CD4-positive, alpha-beta memory T cell (primary cell): ENCODE measurements at places on chromosomes 5 and 9.

GRCh38 chr5:167871091-167871490, 420.4 kb upstream of the WWC1 start:
- no peak for DNase-seq

GRCh38 chr9:131678499-131679111, 61.3 kb downstream of the RAPGEF1 start:
- peak; percentile 94 for DNase-seq

- no peak for DNase-seq
These were observed 43.6 kb downstream of the GAS1 start for GRCh38 chr9:86903734-86904085.

DNA sequence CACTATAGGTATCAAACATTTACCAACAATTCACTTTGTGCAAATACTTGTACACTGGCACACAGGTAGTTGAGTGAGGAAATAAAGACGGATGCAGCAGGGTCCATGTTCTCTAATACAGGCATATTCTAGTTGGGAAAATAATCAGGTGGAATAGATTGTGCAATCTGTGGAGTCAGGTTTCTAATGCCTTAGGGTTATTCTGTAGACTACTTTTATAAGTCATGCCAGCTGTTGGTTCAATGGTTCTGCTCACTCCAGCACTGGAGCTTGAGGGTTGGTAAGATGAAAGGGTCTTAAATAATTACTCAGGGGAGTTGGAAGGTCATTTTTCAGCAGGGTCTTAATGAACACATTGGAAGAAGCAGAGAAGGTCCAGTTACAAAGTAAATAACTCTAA, 690.3 kb upstream of the DMAC1 start:
- DNase-seq, result no peak

DNA sequence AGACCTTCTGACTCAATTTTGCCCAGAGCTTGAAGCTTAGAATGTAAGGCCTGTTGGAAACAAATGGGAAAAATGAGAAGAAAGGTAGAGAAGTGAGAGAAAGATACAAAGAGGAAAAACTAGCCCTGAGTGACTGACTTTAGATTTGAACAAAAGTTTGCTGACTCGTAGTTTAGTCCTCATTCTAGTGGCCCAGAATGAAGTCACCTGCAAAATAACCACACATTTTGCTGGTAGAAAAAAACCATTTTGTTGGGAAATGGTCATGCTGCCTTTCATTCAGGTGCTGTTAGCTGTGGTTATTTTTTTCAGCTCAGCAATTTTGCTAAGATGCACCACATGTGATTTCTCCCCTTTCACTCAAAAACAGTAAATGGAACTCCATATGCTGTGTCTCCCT, 98.9 kb downstream of the MRPS27 start:
- no peak for DNase-seq

DNA sequence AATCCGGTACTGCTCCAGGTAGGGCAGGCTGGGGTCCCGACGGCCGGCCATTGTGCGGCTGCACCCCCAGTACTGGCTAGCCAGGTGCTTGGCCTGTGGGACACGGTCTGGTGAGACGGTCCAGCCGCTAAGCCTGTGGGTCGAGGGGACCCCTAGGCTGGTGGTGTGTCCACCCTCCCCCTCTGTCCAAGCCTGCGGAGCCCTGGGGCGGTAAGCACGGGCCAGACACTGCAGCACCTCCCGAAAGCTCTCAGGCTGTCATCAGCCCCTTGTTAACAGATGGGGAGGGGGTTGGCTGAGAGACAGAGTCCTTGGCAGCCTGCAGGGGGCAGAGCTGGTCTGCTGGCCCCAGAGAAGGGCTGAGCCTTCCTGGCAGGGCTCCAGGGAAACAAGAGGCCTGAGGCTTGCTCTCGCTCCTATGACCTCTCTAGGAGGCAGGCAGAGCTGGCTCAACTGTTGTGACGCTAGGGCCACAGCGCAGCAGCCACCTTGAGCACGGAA, 11.8 kb upstream of the MRNIP start:
- DNase-seq, result no peak

GRCh38 chr9:124878518-124878917, 16.6 kb downstream of the ARPC5L start:
- DNase-seq, result no peak

GRCh38 chr9:114925039-114925438, 5.4 kb downstream of the TNFSF8 start:
- DNase-seq, result no peak

DNA sequence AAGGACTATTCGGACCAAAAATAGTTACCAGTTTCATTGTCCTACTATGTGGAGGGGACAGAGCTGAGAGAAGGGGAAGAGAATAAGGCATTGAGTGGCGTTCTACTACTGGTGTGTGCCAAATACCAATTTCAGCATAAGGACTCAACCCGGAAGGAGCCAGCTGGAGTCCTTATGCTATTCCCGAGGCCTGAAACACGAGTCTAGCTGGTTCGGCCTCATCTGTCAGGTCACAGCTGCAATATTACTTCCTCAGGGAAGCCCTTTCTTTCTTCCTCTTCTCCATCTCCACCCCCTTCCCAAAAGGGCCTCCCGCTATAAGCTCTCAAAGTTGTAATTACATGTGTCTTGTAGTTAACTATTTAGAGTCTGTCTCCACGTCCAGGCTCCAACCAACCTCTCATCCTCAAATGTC, 20.5 kb upstream of the FER start:
- DNase-seq, result no peak

GRCh38 chr9:71120501-71121247, 747 bp downstream of the TRPM3 start:
- DNase-seq, result no peak

- DNase-seq, result no peak
These were observed 55.3 kb downstream of the ZNF366 start for GRCh38 chr5:72451741-72452505.

DNA sequence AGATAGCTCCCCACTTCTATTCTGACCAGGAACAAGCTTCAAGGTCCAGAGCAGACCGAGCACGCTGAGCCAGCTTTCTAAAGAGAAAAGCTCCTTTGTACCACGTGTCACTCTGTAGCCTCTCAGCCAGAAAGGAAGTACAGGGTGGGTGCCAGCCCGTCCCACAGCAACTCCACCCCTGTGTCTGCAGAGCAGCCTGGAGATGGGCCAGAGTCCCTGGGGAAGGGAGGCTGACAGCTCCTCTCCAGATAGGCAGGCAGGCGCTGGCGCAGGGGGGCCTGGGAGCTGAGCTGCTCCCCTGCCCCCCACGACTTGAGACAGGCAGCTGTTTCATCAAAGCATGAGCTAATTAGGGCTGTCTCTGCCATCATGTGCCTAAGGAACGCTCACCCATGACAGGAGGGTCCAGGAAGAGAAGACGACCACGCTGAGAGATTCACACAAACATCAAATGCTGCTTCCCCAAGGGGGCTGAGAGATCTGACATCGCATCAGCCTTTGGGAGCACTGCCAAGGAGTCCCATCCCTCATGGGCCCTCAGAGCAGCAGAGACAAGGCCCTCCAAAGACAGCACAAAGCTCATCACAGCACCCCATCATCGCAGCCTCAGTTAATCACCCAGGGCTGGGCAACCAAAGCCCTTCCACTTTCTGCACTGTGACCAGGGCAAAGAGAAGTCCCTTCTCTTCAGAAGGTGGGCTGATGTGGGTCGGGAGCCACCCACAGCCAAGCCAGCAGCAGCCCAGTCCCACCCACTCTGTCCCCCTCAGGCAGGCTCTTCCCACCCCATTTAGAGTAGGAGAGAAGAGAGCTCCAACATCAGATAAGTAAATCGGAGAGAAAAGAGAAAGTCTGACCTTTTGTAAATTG, 78.5 kb upstream of the LRRTM2 start:
- peak; percentile 8 for DNase-seq

DNA sequence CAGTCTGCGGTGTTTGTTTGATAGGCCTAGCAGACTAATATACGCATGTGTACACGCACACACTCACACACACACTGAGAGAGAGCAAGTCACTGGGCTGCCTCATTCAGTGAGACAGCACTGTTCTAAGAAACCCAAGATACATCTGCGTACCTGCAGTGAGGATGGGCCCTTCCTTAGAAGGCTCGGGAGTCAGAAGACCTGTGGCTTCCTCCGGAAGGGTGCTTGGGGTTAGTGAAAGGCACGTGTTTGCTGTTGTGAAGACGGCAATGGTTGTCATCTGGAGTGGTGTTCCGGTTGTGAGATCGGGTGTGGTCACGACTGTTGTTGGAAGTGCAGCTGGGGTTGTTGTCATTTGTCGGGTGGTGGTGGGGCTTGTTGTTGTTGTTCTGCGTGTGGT, 11.7 kb downstream of the TIMD4 start:
- peak; percentile 49 for DNase-seq

DNA sequence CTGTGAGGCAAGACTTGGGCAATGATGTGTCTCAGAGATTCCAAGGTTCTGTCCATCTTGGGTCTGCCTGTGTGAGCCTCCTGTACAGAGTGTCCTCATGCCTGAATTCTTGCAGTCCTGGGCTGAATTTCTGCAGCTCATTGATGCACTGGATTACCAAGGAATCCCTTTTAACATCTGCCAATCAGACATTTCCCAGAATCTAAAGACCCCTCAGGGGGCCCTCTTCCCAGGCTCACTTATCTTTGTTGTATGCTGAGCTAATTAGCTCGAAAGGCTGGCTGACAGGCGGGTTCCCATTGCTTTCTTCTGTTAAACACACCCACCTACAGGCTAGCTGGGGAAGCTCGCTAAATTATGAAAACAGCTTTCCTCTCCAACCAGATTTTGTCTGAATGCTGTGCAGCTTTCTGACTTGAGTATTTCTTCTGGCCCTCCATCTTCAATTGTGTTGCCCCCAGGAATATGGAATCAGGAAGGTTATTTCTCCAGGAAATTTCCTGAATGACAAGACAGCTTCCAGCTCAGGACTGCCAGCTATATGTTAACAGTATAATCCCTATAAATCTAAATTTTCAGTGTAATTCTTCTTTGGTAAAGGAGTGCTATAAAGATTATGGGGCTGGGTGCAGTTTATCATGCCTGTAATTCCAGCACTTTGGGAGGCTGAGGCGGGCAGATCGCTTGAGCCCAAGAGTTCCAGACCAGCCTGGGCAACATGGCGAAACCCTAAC, at the start of gene LIX1:
Gene LIX1 (minus strand): TSS at position 91 of the 734 bp plus-strand sequence. CDS start 35 bp downstream, at position 56.
- peak; percentile 21 for DNase-seq

DNA sequence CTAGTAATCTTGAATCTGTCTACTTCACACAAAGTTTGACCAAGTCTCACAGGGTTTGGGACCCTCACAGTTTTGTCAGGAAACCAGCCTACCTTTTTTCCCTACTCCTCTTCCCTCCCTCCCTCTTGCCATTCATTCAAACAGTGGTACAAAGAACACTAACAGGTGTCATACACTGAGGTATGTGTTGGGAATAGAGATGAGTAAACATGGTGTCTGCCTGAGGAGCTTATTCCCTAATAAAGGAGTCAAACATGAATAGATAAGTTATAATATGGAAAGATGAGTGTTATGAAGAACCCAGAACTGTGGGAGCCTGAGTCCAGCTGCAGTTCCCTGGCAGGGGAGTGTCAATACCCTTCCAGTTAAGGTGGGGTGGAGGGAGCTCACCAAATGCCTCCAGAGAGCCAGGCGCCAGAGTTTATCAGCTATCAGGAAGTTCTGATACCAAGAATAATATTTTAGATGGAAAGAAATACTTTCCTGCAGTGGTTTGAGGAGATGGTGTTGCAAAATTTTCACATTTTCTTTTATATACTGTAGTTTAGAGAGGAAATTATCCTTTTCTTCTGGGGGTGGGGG, 183.4 kb upstream of the NR3C1 start:
- no peak for DNase-seq

- peak; percentile 72 for DNase-seq
These were observed 33.5 kb upstream of the CRB2 start for GRCh38 chr9:123322273-123323195.

DNA sequence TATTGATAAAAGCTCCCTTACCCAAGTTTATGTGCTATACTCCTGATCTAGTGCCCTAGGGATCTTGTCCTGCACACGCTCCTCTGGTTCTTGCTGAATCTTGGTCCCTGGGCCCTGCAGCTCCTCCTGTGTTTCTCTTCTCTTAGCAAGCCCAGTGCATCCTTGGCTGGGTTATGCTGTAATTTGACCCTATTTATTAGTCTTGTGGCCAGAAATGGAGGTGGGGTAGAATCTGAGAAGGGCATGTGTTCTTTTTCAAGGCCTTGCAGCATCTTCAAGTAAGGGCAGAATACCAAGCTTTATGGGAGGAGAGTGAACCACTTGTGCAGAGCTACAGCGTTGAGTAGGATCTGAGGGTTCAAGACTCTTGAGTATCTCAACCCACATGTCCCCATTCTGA, 366.8 kb downstream of the FAM170A start:
- no peak for DNase-seq

DNA sequence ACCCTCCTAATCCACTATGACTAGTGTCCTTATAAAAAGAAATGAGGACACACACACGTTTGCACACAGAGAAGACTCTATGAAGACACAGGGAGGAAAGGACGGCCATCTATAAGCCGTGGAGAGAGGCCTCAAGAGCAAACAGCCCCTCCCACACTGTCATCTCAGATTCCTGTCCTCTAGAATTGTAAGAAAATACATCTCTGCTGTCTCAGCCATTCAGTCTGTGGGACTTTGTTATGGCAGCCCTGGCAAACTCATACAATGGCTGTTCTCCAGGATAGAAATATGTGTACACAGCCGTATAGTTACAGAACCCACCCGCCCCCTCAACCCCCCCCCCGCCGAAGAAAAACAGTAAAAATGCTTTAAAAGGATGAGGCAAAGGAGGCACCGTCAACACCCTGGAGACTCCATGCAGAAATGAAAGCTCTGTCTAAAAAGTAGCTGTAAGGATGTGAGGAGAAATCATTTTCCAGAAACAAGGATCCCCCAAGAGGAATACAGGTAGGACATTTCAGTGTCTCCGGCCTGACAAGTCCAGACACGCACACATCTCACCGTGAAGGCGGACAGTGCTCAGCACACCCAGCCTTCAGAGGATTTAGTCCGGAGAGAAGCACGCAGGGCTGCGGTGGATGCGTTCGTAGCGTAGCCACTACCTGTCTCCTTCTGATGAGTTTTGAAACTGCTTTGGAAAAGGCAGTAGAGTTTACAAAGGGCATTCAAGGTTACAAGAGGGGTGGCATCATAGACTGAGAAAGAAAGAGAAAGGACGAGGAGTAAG, 110.8 kb upstream of the ERCC6L2 start:
- no peak for DNase-seq

GRCh38 chr5:54754878-54755277, 230.5 kb downstream of the ESM1 start:
- DNase-seq, result no peak

DNA sequence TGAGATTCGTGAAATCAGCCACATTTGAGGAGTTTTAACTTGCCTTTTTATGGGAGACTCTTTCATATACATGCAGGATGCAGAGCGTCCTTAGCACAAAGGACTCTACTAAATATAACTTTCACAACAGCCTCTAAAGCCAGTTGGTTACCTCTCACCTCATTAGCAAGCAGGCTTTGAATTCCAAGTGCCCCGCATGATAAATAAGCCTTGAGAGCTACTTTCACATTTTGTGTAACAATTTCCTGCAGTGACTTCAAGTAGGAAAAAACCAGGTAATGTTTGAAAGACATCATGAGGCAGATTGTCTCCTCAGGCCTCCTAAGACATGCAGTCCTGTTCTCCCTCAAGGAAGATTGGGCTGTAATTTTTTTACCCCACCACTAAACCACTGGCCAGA, 50.5 kb downstream of the RALGPS1 start:
- no peak for DNase-seq

DNA sequence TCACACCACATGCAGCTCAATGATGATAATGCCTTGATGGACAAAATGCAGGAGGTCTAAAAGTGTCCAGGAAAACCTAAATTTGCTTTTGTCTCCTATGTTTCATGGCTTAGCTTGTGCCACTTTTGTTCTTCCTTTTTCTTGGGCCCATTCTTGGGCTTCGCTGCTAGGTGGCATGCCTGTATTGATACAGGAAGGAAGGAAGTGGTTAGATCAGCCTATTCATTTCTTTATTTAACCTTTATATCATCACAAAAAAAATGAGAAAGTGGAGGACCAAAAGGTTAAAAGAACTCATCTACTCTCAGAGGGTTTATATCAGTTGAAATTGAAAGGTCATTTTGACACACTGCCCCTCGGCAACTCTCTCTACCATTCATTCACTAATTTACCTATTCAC, 260.2 kb downstream of the ARHGAP26 start:
- no peak for DNase-seq
